DMS 273 treated with DMSO at 0.1 percent for 48 hours (cell line): ENCODE measurements at places on chromosomes 13 and 19.

DNA sequence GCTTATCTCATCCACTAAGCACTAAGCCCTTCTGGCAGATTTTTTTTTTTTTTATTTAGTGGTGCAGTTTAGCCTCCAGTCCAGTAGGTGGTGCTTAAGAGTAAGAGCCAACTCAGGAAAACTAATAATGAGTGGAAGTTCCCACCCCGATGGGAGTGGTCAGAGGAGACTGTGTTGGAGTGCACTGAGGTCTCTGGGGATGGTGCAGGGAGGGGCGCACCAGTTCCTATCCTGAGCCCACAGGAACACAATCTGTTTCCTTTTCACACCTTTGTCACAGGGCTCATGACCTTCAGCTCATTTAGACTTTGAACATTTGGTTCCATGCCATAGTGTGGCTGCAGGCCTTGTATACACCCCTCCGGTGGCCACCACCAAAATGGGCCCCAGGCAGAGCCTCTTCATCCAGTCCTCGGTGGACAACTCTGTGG is 367.4 kb downstream of the SPRY2 start:
- DNase-seq: no peak

GRCh38 chr19:6060600-6061375 is 49.5 kb downstream of the RFX2 start:
- no peak for DNase-seq

- no peak for DNase-seq
Observed at GRCh38 chr13:46968450-46968849, 71.6 kb upstream of the HTR2A start.

- DNase-seq: no peak
Observed at GRCh38 chr13:79404985-79405384, 1.1 kb downstream of the RBM26 start.

- no peak for DNase-seq
Observed at GRCh38 chr19:47186446-47187334, 44.3 kb downstream of the BBC3 start.

DNA sequence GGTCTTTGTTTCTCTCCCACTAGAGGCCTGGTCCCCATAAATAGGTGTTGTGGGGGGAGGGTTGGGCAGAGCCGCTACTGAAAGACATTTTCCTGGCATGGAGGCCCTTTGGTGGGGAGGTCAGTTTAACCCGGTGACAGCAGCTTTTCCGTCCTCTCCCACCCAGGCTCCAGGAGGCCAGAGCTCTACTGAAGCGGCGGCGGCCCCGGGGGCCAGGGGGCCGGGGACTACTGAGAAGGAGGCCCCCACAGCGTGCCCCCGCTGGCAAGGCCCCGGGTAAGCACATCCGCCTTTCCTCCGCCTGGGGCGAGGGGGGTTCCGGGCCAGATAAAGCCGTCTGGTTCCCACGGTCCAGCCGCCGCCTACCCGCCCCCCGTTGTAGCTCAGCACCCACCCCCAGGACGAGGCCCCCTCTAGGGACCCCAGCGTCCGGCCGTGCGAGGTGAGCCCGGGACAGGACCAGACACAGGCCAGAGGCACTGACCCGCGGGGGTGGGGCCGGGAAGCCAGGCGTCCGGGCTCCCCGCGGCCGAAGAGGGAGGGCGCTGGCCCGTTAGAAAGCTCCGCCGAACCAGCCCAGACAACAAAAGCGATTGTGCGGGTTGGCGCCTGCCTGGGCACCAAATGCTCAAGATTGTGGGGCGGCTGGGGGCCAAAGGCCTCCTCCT is 1.1 kb upstream of the LTBP4 start:
- DNase-seq: no peak

- DNase-seq: no peak
Observed at GRCh38 chr19:58571575-58571947, 1.6 kb downstream of the MZF1 start.

GRCh38 chr19:49746206-49746958 is 16.7 kb downstream of the TSKS start:
- no peak for DNase-seq
